ENCODE measurements at places on chromosomes 6 and 20. TPM values are rescaled to one million over a fixed set of nuclear protein-coding genes. Genes with fewer than 3 reads are reported as not detected.

GRCh38 chr20:24501764-24502556, 32.5 kb downstream of the SYNDIG1 start:
- no peak overlapping the region for H3K4me3 ChIP-seq
- H3K27me3 ChIP-seq = 0 out of 2 replicates have a peak, but pooled peaks cover 2% of the 10 kb centered on the region
- DNase-seq = no peak
- H3K27ac ChIP-seq = no peak overlapping the region
- no peaks in the 10 kb centered on the region for H3K4me1 ChIP-seq
- H3K36me3 ChIP-seq = no peaks in the 10 kb centered on the region

DNA sequence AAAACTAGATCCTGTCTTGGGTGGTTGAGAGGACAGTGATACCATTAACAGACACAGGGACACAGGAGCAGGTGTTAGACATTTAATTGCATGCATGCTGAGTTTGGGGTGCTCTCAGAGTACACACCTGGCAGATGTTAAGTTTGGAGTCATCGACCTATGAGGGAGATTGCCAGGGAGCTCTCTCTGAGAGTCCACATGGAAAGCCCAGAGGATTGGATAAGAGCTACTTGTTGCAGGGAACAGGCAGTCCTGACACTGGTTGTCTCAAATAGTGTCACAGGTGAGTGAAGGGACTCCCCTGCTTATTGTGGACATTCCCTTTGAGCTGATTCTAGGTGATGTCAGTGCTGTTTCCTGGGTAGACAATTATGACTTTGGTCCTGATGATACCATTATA, 3.1 kb downstream of the ATRN start:
- no peak overlapping the region for H3K27ac ChIP-seq
- H3K27me3 ChIP-seq = 0 out of 2 replicates have a peak, but pooled peaks cover 3% of the 10 kb centered on the region
- no peak for DNase-seq
- H3K4me3 ChIP-seq = no peak overlapping the region
- peaks cover 21% of the 10 kb centered on the region for H3K4me1 ChIP-seq

DEFB132 gene
- total RNA-seq = not detected

GRCh38 chr6:89950879-89951391, 56.7 kb downstream of the GJA10 start:
- H3K4me3 ChIP-seq = no peak overlapping the region
- no peaks in the 10 kb centered on the region for H3K27me3 ChIP-seq
- no peak for DNase-seq
- no peaks in the 10 kb centered on the region for H3K36me3 ChIP-seq
- no peak overlapping the region for H3K27ac ChIP-seq

DNA sequence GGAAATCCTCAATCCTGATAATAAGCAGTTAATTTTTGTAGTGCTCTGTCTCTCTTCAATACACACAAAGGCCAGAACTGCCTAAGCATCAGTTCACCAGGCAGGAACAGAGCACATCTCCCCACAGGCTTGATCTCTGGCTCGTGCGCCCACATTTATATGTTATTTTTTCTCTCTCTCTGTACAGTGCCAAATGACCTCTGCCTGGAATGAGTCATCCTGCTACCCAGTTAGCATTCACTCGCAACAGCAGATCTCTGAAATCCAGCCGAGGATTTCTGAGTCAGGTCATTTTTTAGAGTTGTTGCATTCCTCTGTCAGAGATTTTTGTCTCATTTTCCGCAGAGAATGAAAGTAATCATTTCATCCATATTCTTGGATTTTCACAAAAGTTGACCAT, 107.1 kb downstream of the COL12A1 start:
- no peak overlapping the region for H3K4me3 ChIP-seq
- no peak for DNase-seq
- no peaks in the 10 kb centered on the region for H3K27me3 ChIP-seq
- H3K27ac ChIP-seq = no peak overlapping the region
- H3K36me3 ChIP-seq = no peaks in the 10 kb centered on the region

NOP56 gene
- 192 TPM for total RNA-seq

GRCh38 chr6:20747991-20748390, 213.7 kb downstream of the CDKAL1 start:
- no peaks in the 10 kb centered on the region for H3K27me3 ChIP-seq
- peaks cover 34% of the 10 kb centered on the region for H3K4me1 ChIP-seq
- no peak overlapping the region for H3K4me3 ChIP-seq
- no peak for DNase-seq

DNA sequence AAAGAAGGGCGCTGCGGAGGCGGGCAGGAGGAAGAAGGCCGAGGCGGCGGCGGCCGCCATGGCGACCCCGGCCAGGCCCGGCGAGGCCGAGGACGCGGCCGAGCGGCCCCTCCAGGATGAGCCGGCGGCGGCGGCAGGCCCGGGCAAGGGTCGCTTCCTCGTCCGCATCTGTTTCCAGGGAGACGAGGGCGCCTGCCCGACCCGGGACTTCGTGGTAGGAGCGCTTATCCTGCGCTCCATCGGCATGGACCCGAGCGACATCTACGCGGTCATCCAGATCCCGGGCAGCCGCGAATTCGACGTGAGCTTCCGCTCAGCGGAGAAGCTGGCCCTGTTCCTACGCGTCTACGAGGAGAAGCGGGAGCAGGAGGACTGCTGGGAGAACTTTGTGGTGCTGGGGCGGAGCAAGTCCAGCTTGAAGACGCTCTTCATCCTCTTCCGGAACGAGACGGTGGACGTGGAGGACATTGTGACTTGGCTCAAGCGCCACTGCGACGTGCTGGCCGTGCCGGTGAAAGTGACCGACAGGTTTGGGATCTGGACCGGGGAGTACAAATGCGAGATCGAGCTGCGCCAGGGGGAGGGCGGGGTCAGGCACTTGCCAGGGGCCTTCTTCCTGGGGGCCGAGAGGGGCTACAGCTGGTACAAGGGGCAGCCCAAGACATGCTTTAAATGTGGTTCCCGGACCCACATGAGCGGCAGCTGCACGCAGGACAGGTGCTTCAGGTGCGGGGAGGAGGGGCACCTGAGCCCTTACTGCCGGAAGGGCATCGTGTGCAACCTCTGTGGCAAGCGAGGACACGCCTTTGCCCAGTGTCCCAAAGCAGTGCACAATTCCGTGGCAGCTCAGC, 780 bp downstream of the ZCCHC3 start:
- no peaks in the 10 kb centered on the region for H3K27me3 ChIP-seq
- H3K36me3 ChIP-seq = peaks cover 13% of the 10 kb centered on the region
- H3K27ac ChIP-seq = peak overlapping the region; percentile 67
- peak; percentile 74 for DNase-seq

SOX18 gene
- total RNA-seq = not detected

GSTA1 gene
- not detected for total RNA-seq

UST gene
- 0.15 TPM for total RNA-seq

DNA sequence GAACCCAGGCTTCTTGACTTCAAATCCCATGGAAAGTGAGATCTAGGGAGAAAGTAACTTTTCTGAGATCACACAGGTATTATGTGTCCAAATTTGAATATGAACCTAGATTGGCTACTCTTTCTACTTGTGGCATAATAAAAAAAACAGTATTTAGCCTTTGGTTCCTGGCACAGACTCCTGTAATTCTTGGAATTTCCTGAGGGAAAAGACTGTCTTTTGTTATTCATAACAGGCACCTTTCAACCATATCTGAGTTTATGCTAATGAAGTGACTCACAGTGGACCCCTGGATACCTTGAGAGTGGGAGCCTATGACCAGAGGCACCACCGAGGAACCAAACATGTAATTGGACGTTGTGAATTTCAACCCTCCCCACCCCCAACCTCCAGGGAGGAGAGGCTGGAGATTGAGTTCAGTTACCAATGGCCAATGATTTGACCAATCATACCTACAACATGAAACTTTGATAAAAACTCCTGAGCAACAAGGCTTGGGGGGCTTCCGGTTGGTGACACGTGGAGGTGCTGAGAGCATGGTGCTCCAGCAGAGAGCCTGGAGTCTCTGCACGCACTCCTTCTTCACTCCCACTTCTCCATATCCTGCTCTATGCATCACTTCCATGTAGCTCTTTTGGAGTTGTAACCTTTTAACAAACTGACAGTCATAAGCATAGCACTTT, 48.8 kb downstream of the LAMA4 start:
- H3K4me3 ChIP-seq = no peak overlapping the region
- H3K36me3 ChIP-seq = no peaks in the 10 kb centered on the region
- H3K27me3 ChIP-seq = no peaks in the 10 kb centered on the region
- H3K4me1 ChIP-seq = peaks cover 2% of the 10 kb centered on the region
- H3K27ac ChIP-seq = no peak overlapping the region
- DNase-seq = no peak

GRCh38 chr6:123802351-123802696, 1.3 kb upstream of the NKAIN2 start:
- no peak overlapping the region for H3K27ac ChIP-seq
- H3K4me3 ChIP-seq = no peak overlapping the region
- no peaks in the 10 kb centered on the region for H3K27me3 ChIP-seq
- DNase-seq = no peak
- H3K4me1 ChIP-seq = no peaks in the 10 kb centered on the region

DNA sequence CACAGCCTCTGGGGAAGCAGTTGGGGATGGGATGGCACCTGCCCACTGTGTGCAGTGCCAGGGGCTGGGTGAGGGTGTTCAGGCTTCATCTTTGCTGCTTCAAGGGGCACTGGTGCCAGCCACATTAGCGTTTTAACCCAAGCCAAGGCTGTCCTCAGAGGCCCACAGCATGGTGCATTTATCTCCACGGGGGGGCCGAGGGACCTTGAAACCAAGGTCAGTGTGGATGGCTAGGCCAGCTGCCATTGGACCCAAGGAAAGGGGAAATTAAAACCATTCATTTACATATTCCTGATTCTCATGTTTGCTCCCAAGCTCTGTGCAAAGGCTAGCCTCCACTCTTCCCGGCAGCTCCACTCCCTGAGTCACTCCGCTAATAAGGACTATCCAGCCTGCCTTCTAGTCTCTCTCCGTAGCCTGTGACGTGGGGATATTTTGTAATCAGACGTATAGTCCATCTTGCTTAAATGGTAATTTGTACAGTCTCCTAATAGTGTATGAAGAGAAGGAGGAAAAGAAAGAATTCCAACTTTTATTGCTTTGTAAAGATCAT, 197.1 kb downstream of the CDH4 start:
- H3K4me1 ChIP-seq = no peaks in the 10 kb centered on the region
- no peaks in the 10 kb centered on the region for H3K36me3 ChIP-seq

DNA sequence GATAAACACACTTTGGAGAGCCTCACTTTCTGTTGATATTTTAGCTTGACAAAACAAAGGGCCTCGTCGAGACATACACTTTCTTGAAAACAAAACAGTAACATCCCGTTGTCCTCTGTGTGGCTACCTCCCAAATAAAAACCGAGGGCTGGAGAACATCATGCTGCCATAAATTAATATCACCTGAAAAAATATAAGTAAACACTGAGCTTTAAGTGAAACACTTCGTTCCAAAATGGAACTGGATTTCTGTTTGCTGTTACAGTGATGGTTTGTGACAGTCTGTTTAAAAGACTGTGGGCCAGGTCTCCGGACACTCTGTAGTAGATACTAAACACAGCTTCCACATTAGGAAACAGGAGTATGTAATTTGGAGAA, 187.2 kb downstream of the SMOC2 start:
- H3K4me3 ChIP-seq = no peak overlapping the region
- H3K27me3 ChIP-seq = no peaks in the 10 kb centered on the region
- no peaks in the 10 kb centered on the region for H3K36me3 ChIP-seq
- DNase-seq = no peak
- no peak overlapping the region for H3K27ac ChIP-seq

DNA sequence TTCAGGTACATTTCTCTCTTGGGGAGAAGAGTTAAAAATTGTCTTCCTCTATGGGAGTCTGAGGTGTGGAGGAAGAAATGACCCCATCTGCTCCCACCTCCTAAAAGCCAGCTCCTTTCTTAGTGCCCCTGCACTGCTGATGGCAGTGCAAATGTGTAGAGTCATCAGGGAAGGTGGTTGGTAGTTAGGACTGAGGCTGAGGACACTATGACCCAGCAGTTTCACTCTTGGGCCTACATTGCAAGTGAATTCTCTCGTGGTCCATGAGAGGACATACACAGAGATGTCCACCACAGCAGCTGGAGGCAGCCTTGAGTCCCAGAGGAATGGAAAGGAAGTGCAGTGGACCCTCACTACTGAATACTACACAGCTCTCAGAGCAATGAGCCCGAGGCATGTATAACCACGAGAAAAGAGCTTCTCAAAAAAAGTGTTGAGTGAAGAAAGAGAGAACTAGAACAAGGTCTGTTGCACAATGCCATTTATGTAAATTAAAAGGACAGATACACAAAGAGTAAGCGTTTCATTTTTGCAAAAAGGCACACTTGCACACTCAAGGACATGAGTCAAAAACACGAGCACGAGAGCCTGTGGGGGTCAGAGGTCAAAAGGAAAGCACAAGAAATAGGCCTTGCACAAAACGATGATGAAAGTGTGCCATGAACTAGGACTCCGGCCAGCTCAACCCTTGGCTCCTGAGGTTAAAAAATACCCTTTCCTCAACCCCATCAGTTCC, 308.2 kb upstream of the PRND start:
- no peak for DNase-seq
- no peak overlapping the region for H3K4me3 ChIP-seq
- no peaks in the 10 kb centered on the region for H3K36me3 ChIP-seq

- H3K4me1 ChIP-seq = peaks cover 23% of the 10 kb centered on the region
- no peaks in the 10 kb centered on the region for H3K27me3 ChIP-seq
- H3K36me3 ChIP-seq = no peaks in the 10 kb centered on the region
- no peak overlapping the region for H3K27ac ChIP-seq
- no peak for DNase-seq
Observed at GRCh38 chr20:23130622-23131140, 44.6 kb upstream of the CD93 start.

DNA sequence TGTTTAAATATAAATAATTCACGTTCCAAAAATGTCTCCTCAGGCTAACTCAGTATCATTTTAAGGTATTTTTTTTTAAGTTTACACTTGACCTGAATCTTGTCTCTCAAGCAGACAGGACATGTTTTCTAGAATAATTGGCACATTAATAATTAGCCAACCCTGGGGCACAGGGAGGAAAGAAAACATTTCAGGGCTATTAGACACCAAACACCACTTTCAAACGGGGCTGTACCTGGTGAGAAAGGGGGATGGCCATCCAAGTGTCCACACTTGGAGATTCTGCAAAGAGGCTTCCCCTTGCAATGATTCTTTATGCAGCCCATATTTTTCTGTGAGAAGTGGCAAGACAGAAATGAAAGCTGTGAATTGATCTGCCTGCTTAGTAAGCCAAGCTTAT, 560.8 kb downstream of the CD109 start:
- H3K27ac ChIP-seq = no peak overlapping the region
- no peak for DNase-seq

LTB gene
- 241 TPM for total RNA-seq

- H3K27ac ChIP-seq = no peak overlapping the region
- H3K36me3 ChIP-seq = no peaks in the 10 kb centered on the region
- DNase-seq = no peak
- H3K4me1 ChIP-seq = peaks cover 39% of the 10 kb centered on the region
- no peak overlapping the region for H3K4me3 ChIP-seq
Observed at GRCh38 chr6:108777536-108777935, 70.7 kb upstream of the ARMC2 start.

DNA sequence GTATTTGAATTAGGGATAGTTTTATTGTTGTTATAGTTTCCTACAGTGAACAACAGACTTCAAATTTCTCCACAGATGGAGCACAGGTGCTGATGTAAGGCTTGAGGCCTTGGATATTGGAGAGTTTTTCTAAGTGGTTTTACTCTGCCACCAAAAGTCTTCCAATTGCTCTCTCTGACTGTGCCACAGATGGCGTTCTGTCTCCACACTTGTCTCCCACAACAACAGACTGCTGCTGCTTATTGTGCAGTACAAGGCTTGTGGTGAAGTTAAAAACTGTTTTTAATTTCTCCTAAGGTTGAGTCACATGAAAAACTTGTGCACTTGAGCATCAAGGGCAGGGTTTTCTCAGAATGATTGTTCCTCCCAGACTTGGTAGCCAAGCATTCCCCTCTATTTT, 460.9 kb upstream of the KHDRBS2 start:
- no peaks in the 10 kb centered on the region for H3K36me3 ChIP-seq
- H3K27ac ChIP-seq = no peak overlapping the region
- DNase-seq = no peak
- H3K27me3 ChIP-seq = no peaks in the 10 kb centered on the region
